Activated gamma-delta T cell treated with anti-CD3 and anti-CD28 coated beads, Interleukin-2, amount 50 U/mL, for 16 hours (primary cell): ENCODE measurements at places on chromosomes 12 and 14.

GRCh38 chr14:57390806-57391516 is 575 bp downstream of the NAA30 start:
- DNase-seq, result no peak

DNA sequence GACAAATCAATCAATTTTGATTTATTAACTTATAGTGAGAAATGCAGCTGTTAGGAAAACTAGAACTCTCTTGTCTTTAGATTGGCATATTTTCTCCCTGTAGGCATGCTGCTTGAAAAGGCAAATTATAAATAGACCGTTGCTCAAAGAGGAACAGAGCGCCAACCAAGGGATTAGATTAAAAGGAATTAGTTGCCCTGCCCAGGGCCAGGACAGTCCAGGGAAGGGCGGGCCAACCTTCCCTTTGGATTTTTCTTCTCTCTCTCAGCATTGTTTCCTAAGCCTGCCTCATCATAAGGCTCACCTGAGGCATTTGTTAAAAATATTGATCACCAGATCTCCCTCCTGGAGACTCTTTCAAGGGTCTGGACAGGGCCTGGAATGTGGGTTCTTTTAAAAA is 8.6 kb downstream of the CIPC start:
- DNase-seq, result no peak

DNA sequence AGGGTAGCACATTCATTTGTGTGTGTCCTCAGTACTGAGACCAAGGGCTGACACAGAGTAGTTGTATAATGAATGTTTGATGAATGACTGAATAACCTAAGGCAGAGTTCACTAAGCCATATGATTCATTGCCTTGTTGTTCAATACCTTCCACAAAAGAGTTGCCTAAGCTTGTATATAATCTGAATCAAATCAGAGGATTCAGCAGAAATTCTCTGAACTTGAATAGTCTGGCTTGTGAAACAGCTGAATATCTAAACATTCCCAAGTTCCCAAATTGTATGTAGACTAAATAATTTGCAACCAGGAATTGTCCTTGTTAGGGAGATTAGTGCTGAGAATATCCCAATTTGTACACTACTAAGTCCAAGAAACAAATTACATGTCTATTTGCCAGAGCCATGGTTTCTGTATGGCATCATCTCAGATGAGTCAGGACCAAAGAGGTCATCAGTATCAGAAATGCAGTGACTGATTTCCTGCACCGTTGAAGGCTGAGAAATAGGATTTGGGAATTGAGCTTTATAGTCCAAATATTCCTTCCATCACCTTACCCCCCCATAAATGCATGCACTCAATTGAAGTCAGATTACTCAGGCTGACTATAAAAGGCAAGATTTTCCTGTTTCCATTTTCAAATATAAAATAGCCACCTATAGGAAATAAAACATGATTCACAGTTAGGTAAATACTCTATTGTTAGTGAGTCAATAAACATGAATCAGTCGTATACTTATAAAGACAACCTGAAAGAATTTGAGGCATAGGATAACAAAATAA is 168.7 kb downstream of the PHLDA1 start:
- DNase-seq, result no peak

- no peak for DNase-seq
These were observed 44.4 kb downstream of the BICD1 start for GRCh38 chr12:32151086-32151485.

DNA sequence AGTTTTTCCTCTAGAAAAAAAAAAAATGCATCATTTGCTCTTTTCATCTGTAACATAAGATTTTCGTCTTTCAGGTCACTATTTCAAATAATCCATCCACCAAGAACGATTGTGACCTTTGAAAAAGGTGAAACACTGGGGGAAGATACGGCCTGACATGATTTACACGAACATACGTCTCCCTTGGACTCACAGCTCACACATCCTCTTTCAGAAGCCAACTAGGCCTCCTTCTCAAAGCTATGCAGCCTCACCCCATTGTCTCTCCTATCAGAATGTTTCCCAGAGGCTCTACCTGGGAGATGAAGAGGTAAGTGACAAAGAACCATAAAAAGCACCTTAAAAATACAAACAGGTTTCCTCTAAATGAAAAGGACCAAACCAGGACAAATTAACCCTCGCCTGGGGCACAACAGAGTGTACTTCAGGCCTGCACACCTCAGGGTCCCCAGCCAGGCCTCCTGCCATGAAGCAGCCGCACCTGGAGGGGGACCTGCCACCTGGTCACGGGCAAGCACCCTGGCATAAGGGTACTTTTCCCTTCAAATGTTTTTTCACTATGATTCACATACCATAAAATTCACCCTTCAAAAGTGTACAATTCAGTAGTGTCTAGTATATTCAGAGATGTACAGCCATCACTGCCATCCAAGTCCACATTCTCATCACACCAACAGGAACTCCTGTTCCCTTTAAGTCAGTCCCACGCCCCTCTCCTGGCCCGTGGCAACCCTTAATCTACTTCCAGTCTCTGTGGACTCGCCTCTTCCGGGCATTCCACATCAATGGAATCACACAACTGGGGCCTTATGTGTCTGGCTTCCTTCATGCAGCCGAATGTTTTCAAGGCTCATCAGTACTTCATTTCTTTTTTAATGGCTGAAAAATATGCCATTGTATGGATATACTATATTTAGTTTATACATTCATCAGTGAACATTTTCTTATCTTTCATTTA is 5.4 kb downstream of the SLC15A4 start:
- DNase-seq, result no peak

DNA sequence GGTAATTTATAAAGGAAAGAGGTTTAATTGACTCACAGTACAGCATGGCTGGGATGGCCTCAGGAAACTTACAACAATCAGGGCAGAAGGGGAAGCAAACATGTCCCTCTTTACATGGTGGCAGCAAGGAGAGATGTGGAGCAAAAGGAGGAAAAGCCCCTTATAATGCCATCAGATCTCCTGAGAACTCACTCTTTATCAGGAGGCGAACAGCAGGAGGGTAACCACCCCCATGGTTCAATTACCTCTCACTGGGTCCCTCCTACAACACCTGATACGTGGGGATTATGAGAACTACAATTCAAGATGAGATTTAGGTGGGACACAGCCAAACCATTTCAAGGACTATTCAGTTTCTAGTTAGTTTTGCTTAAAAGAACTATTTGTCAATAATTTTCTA is 453.3 kb downstream of the C12orf50 start:
- DNase-seq, result no peak

- no peak for DNase-seq
These were observed 80.8 kb downstream of the CIT start for GRCh38 chr12:119796292-119796691.

- no peak for DNase-seq
These were observed 2.0 kb upstream of the CCDC63 start for GRCh38 chr12:110844551-110845338.

DNA sequence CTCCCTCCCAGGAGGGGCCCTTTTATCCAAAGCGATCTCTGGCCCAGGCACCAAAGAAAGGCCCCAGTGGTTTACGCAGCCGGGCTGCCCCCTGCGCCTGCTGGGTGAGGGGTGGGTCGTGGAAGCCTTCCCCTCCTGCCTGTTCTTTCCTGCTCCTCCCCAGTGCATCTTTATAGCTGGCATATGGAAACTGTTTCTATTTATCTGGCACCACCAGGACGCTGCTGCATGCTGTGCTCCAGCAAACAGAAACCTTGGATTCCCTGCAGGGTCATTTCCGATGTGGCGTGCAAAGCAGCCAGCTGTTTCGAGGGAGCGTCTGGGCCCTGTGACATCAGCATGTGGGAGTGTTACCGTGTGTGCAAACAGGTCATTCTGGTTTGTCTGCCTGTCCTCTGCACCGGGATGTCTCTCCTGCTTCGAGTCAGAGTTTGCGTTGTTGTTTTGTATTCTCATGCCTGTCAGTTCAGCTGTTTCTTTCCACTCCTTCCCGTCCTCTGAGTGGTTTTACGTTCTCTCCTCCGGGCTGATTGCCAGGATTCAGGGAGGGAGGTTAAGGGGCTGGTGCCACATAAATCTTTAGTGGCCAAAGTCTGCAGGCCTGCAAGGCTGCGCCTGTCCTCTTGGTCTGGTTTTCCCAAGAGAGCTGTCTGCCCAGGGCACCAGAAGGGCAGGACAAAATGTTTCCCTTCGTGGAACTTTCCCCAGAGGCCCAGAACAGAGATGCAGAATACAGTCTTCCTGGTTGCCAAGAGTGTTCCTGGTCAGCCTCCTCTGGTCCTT is 24.6 kb downstream of the TPCN1 start:
- no peak for DNase-seq
